CD4-positive, alpha-beta T cell treated with Interleukin-10 for 1 hour (primary cell): ENCODE measurements at places on chromosomes 7 and 10.
A peak's percentile ranks its signal among the peaks of the same experiment; 100 is the strongest.

DNA sequence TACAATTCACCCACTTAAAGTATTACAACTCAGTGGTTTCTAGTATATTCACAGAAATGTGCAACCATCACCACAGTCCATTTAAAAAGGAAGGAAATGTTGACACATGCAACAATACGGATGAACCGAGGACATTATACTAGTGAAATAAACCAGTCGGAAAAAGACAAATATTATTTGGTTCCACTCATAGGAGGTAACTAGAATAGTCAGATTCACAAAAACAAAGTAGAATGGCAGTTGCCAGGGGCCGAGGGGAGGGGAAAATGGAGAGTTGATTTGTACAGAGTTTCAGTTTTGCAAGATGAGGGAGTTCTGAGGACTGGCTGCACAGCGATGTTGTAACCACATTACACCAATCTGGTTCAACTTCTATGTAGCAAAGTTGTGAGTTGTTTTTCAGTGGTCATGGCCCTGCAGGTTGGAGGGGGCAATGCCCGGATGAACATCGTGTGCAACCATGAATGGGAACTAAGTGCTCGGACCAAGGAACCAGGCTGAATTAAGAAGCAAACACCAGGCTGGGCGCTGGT is 17.6 kb upstream of the TNPO3 start:
- DNase-seq: no peak

DNA sequence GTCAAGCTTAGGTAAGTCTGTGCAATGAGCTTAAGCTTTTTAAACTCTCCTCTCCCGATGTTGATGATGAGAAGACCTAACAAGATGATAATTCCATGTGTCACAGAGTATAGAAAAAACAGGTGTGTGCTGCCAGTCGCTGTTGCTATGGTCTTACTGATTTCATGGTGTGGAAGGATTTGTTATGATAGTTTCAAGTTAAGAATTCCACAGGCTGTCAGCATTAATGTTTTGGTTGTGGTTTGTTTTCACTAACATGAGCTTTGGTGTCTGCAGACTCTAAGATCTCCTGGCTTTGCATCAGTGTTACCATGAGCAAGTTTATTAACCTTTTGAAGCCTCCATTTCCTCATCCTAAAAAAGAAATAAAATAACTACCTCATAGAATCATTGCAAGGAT is 123.7 kb downstream of the NSUN6 start:
- DNase-seq: no peak

- no peak for DNase-seq
Observed at GRCh38 chr7:30750683-30751650, 968 bp upstream of the INMT start.

GRCh38 chr10:88221010-88221973 is 357.9 kb downstream of the PTEN start:
- no peak for DNase-seq

GRCh38 chr7:27670676-27671075 is 8.0 kb upstream of the HIBADH start:
- no peak for DNase-seq

GRCh38 chr10:116457488-116457887 is 29.8 kb downstream of the PNLIPRP3 start:
- DNase-seq: no peak

GRCh38 chr10:105104297-105104696 is 463.2 kb downstream of the SORCS3 start:
- no peak for DNase-seq

GRCh38 chr10:43287056-43288007 is 20.5 kb upstream of the RASGEF1A start:
- DNase-seq: peak; percentile 67
